ENCODE measurements at places on chromosomes 5 and 9.

DNA sequence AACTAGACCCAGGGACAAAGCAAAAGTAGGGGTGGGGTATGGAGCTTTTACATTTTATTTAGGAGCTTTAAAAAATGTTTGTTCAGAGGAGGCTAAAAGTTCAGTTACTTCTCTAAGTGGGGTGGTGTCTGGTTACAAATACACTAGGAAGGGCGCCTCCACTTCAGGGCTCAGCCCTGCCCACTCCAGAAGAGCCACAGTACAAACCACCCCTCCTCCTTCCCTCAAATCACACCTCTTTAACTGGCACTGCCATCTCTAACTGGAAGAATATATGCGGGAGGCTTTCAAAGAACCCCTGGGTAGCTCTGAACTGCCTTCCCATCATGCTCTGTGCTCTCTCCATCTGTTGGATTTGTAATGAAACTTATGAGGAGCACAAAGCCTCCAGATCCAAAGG, 98.8 kb upstream of the NFIB start:
- no peak for DNase-seq

GRCh38 chr9:21121595-21122251, 19.9 kb downstream of the IFNW1 start:
- no peak for DNase-seq

- no peak for DNase-seq
Observed at GRCh38 chr5:151249281-151249680, 3.7 kb upstream of the GM2A start.

DNA sequence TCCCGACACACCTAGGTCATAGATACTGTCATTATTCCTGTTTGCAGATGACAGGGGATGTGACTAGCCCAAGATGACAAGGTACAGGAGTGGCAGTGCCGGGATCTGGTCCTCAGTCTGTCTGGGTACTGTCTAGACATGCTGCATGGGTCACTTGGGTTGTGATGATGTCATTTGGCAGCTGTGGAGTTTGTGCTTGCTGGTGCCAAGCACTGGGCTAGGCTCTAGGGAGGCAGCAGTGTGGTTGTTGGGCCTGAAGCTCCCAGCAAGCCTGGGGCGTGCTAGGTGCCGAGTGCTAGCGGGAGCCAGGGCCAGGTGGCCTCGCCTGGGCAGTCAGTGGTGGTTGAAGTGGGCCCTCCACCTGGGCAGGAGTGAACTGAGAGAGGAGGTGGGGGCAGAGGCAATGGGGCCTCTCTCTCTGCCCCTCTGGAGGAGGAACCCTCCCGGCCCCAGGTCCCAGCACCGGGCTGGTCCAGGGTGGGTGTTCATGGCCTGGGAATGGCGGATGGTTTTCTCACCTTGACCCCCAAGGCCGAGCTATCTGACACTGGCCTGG, 8.8 kb upstream of the ASB6 start:
- no peak for DNase-seq

GRCh38 chr9:136047775-136048559, 47.1 kb downstream of the NACC2 start:
- no peak for DNase-seq

DNA sequence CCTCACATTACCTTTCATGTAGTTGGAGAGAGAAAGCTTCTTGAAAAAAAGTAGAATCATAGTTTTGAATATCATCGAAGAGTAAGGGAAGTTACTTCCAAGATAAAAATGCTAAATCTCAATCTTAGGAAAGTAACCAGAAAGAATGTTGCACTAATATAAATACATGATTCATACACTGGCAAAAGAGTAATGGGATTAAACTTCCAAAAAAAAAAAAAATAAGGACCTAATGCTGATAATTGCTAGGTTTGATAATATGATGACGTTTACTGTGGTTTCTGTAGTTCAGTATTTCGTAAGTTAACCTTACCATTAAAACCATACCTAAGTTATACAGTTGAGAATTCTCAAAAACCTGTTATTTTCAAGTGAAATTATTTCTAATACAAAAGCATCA, 573.8 kb upstream of the CDH9 start:
- DNase-seq, result no peak

- DNase-seq, result no peak
Observed at GRCh38 chr5:58275516-58275915, 184.4 kb downstream of the PLK2 start.

DNA sequence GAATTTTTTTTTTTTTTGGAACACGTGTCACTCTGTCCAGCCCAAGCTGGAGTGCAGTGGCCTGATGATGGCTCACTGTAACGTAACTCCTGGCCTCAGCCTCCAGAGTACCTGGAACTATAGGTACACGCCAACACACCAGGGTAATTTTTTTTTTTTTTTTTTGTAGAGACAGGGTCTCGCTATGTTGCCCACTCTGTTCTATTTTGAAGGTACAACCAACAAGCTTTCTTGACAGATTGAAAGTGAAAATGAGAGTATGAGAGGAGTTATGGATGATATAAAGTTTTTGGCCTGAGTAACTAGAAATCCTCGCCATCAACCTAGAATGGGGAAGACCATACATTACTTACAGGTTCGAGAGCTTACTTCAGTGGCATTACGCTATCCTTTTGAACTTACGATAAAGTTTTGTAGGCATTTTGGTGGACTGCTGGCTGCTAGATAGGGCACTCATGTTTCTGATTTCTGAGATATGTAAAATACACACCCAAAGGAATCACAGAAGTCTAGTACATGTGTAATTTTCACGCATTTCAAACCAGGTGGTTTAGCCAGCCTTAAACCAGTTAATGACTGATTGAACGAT, 806 bp upstream of the CDC42SE2 start:
- no peak for DNase-seq

DNA sequence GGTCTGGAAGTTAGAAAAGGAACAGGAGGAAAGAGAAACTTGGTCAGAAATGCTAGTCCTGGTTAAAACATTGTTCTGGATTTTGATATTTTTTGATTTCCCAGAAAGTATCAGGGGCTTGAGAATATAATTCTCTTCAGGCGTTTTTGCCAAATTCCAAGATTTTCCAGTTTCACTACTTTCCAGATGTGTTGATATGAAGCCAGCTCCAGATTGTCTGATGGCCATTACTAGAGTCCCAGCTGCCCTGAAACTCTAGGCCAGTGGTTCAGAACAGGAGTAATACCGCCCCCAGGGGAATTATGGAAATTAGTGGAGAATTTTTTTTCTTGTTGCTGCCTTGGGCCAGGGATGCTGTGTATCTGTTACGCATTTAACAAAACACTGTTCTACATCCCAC, 88.6 kb downstream of the KCNN2 start:
- no peak for DNase-seq

DNA sequence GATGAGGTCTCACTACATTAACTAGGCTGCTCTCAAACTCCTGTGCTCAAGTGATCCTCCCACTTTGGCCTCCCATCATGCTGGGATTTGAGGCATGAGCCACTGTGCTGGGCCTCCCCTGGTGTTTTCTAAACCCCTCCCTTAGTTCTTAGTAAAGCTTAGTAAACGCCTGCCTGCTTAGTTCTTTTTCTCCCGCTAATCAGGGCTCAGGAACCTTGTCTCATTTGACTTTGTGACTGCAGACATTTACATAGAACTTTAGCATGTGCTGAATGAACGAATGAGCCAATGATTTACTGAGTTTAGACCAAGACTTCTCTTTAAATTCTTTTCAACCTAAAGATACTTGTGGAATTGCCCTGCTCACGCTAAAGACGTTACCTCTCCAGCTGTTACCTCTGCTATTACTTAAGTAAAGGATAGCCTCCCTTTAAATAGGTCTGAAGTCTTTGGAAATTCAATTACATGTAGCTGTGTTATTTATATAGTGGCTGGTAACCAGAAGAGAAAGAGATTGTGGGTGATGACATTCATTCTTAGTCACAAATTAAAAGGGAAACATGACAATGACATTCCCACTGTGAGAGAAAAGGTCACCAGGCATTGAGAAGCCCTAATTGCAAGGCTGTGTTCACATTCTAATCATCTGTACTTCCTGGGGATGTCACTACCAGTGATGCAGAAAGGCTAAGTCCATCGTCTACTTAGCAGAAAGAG, 18.6 kb upstream of the SUSD1 start:
- no peak for DNase-seq

DNA sequence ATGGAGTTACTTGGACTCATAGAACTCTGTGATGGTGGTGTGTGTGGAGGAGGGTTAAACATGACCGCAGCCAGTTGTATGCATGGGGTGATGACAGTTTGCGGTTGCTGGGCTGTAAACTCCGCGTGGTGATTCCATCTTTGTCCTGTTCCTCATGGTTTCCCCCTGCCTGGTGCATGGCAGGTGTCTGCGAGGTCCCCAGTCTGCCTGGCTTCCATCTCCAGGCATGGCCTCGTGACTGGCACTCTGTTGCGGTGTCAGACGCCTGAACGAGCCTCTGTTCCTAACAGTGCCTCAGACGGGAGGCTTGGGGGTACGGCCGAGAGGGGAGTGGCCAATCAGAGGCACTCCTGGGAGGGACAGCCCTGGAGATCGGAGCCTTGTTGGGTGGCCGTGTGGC, 33.9 kb upstream of the SH3PXD2B start:
- DNase-seq, result peak; percentile 71

DNA sequence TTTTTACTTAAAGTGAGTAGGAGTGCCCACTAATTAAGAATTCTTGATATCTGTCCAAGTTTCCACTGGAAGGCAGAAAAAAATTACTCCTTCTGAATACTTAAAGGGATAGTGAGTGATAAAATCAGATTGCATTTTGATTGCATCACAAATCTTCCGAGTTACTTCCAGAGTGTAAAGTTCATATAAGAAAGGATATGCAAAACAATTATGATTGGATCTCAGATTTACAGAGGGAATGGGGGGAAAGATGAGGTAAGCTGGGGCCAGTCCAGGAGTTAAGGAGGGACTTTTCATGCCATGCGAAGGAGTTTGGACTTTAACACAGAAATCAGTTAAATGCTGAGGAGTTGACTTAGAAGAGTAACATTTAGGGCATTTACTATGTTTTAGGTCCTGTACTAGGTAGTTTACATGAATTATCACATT, 9.3 kb upstream of the RNF145 start:
- no peak for DNase-seq

- DNase-seq, result no peak
Observed at GRCh38 chr9:74772121-74772520, 115.6 kb downstream of the TRPM6 start.

DNA sequence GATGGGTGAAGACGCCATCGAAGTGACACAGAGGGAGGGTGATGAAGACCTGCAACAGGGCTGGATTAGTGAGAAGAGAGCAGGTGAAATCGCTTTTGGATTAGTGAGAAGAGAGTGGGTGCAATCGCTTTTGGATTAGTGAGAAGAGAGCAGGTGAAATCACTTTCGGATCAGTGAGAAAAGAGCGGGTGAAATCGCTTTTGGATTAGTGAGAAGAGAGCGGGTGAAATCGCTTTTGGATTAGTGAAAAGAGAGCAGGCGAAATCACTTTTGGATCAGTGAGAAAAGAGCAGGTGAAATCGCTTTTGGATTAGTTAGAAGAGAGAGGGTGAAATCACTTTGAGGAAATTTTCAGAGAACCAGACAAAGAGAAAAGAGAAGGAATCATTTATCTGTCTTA, 67.2 kb upstream of the TRIO start:
- DNase-seq, result no peak

DNA sequence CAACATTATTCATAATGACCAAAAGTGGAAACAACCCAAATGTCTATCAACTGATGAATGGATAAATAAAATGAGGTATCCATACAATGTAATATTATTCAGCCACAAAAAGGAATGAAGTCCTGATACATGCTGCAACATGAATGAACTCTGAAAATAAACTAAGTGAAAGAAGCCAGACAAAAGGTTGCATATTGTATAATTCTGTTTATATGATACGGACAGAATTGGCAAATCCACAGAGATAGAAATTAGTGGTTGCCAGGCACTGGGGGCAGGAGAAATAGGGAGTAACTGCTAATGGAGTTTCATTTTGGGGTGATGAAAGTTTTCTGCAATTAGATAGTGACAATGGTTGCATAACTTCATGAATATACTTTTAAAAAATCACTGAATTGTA, 47.0 kb downstream of the KIF24 start:
- no peak for DNase-seq

All from suprapubic skin (tissue), 4 donors.